ENCODE measurements at places on chromosomes 1 and 21.

DNA sequence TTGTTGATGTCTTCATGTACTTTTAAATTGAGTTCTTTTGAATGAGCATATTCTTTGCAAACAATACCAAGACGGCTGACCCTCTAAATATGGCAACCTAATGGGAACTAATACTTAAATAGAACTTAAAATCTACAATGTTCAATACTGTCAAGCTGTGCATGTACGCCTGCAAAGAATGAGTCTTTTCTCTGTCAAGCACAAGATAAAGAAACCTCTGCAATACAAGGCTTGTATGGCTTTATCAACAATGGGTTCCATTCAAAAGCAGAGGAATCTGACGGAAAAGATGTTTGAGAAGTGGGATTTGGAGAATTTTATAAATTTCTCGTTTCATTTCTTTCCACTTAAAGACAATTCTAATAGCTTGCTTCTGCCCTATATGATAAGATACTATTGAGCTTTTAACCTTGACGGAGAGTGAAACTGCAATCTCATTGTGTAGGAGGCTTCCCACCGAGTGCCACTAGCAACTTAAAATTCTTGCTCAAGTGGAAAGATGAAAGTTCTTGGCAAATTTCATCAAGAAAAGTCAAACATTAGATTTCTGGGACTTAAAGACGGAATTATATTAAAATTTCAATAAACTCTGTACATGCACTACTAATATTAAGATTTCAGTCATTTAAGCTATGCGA, 119.8 kb downstream of the RGS21 start:
- no peak for DNase-seq

DNA sequence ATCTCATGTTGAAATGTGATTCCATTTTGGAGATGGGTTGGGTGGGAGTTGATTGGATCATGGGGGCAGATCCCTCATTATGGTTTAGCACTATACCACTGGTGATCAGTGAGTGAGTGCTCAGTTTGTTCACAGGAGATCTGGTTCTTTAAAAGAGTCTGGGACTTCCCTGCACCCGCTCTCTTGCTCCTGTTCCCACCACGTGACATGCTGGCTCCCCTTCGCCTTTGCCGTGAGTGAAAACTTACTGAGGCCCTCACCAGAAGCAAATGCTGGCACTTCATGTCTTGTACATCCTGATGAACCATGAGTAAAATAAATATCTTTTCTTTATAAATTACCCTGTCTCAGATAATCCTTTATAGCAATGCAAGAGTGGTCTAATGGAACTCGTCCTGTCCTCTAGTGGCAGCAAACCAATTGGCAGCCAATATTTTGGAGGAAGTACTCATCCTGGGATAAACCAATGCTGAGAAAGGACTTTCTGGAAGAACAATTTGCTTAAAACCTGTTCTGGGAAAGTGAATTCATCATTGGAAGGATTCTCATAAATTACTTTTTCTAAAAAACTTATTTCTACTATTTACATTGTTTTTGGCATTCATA, 27.8 kb upstream of the CYP4A11 start:
- DNase-seq: no peak

- DNase-seq: no peak
Measured at GRCh38 chr1:230796626-230797025, 49.4 kb downstream of the CAPN9 start.

- DNase-seq: no peak
Measured at GRCh38 chr1:96355521-96355920, 366.1 kb upstream of the PTBP2 start.

GRCh38 chr1:168266644-168267186, 14.0 kb upstream of the TBX19 start:
- no peak for DNase-seq

- no peak for DNase-seq
Measured at GRCh38 chr1:41500378-41500777, 15.9 kb upstream of the EDN2 start.

GRCh38 chr1:88191917-88192316, 492.2 kb upstream of the PKN2 start:
- no peak for DNase-seq

DNA sequence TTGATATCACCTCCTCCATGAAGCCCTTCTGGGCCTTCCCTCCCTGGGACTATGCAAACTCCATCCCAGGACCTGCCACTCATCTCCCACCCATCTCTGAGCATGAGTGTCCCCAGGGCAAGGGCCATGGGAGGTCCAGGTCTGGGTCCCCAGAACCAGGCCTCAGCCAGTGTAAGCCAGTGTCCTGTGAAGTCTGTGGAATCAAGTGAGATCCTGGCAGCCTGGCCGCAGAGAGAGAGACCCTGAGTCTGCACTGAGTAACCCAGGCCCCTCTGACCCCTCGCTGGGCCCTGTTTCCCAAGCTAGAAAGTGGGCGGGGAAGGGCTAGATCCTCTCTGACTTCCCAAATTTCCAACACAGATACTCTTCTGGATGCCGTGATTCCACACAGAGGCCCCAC, 132.7 kb downstream of the DMRTB1 start:
- no peak for DNase-seq

DNA sequence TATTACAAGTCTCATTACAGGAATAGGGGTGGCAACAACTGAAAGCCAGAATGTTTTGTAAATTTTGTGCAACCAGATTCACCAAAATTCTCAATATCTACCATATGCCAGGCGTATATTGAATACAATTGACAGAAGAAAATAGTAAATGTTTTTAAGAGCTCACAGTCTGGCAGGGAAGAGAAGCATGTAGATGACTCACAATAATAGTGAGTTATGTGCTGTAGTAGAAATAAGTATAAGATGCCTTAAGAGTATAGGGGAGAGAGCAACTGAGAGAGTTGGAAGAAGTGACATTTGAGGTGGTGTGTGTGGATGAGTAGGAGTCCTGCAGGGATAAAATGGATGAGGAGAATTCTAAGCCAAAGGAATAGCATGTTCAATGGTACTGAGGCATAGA, 170.5 kb upstream of the FGGY start:
- no peak for DNase-seq

DNA sequence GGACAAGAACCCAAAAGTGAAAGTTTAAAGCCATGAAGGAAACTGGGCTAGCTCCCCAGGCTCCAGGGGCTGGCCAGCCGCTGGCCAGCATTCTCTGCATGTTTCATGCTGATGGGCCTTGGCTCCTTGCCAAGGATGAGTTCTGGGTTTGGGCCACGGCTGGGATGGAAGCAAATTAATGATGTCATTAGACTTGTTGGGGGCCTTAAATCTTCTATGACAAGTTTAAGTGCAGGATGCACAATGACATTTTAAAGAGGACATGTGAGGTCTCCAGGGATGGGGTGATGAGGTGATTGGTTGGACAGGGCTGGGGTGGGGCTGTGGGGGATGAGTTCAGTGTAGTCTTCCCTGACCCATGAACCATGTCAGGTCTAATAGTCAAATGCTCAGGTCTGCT, 199.6 kb downstream of the TRABD2B start:
- DNase-seq: no peak

DNA sequence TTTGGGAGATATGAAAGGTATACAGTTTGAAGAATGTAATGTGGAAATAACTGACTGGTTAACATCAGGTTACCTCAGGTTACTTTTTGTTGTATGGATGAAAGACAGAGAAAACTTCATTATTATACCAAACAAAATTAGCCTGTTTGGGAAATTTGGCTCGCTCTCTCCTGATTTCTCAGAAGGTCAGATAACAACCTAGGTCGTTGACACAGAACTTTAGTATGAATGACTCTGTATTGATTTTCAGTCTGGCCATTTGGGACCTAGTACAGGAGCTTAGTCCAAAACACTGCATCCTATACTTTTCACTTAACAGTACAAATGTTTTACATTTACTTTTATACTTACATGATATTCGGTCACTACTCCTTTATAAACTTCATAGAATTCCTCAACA, 128.3 kb downstream of the ATP1B1 start:
- no peak for DNase-seq

DNA sequence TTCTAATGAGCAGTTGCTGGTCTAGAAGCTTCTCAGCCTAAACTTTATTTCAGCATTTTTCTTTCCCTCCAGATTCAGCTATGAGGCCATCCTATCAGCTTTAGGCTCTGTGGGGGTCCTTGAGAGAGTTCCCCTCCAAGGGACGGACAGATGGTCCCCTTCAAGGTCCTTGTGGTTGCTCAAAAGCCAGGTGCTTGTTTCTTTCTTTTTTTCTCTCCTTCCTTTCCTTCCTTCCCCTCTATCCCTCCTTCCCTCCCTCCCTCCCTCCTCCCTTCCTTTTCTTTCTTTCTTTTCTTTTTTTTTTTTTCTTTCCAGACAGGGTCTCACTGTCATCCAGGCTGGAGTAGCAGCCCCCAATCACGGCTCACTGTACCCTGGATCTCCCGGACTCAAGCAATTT, 1.2 kb upstream of the IL6R start:
- DNase-seq: no peak

DNA sequence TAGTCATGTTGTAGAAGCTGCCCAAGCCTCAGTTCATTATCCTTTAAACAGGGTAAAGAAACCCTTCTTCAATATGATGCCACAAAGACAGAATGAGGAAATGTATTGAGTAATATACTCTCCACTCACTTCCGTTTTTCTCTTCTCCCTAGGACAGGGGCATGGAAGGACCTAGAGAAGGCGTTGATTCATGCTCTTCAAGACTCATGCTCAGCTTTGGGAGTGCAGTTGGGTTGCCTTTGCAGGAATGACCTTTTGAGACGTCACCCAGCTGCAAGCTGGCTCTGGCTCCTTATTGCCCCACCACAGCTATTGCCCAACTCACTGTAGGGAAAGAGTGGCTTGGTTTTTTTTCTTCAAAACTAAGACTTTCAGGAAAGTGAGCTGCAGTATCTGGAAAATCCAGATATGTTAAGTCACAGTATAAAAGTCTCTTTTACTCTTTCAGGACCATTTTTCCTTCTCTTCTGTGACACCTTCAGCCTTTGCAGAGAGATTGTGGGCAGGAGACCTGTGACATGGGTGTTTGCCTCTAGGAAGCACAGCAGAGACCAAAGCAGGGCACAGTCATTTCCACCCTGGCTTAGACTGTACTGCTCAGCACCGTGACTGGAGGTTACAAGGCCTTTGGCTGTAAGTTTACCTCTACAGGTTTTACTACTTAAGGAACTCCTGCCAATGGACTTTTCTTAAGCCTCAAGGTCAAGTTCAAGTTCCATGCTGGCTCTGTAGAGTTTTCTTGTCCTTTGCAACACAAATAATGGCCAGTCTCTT, 39.5 kb downstream of the XCL2 start:
- no peak for DNase-seq

DNA sequence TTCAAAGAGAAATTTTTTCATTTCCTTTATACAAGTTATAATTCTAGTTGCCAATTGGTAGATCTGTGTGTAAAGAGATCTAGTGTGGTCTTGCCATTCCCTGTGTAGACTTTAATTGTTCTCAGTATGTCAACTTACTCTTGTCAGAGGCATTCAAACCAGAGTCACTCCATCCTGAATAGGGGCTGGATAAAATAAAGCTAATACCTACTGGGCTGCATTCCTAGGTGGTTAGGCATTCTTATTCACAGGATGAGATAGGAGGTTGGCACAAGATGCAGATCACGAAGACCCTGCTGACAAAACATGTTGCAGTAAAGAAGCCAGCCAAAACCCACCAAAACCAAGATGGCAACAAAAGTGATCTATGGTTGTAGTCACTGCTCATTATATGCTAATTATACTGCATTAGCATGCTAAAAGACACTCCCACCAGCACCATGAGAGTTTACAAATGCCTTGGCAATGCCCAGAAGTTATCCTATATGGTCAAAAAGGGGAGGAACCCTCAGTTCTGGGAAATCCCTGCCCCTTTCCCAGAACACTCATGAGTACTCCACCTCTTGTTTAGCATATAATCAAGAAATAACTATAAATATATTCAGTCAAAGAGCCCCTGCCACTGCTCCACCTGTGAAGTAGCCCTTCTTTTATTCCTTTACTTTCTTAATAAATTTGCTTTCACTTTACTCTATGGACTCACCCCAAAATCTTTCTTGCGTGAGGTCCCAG, 74.0 kb upstream of the ADAMTS5 start:
- DNase-seq: no peak

DNA sequence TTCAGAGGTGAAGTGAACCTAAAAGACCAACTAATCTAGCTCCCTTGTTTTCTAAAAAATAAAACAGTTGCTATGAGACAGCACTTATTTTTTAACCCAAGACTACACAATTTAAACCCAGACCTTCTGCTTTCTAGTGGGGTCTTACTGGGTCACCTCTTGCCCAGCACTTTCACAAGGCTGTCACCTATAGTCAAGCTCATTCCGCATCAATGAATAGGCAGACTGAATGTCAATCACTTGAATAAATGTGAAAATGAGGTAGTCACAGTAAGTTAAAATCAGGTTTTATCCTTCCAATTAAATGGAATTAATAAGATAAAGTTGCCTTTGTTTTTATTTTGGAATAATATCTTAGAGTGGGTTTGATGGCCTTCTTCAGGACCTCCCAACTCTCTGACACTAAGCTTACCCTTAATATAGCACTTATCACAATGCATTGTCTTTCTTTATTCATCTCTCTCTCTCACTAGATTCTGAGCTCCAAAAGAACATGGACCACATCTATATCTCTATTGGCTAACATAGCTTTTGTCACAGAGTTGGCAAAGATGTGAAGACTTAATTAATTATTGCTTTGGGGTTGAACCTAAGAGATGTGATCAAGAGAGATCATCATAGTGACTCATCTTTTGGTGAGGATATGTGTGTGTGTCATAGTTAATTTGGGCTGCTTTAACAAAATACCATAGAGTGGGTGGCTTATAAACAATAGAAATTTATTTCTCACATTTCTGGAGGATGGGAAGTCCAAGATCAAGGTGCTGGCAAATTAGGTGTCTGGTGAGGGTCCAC, 248.7 kb upstream of the DAB1 start:
- no peak for DNase-seq

GRCh38 chr1:169106921-169107602, 572 bp downstream of the ATP1B1 start:
- no peak for DNase-seq

GRCh38 chr1:119318466-119319309, 49.9 kb upstream of the HAO2 start:
- DNase-seq: no peak

DNA sequence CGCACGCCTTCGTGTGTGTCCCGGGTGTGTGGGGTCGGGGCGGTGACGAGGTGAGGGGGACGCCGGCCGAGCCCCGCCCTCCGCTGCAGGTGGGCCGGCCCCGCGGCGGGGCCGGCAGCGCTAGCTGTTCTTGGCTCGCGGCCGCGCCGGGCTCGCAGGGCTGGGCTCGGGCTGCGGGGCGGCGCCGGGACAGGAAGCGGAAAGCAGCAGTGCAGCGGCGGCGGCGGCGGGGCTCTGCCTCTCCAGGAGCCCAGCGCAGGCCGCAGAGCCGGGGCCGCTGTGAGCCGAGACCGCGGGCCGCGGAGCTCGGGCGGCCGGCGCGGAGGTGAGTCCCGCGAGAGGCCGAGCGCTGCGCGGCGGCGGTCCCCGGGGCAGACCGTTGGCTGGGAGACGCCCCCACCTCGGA, at the start of gene VANGL1:
TSS of gene VANGL1 (plus strand) at position 209 of the 406 bp plus-strand sequence. CDS start 9,444 bp downstream, outside the sequence.
- no peak for DNase-seq

Data from NCI-H1436 treated with DMSO at 0.1 percent for 48 hours (cell line).